Sigmoid colon (tissue), 7 donors: ENCODE measurements at places on chromosomes 2 and 18.

- DNase-seq: no peak
Observed at GRCh38 chr2:168751104-168751740, 51.2 kb upstream of the NOSTRIN start.

DNA sequence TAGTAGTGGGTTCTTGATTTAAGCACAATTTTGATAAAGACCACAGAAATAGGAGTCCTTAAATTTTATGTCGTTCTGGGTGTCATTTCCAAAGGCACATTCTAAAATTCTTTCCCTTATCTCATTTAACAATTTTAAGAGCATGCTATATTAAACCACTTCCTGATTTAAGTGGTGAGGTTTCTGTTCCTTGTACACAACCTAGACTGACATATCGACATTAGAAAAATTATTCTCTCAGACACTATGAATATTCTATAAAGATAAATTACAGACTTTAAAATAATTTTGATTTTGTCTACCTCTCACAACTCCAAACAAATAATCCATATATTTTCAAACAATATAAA, 923.8 kb downstream of the LRP1B start:
- no peak for DNase-seq

DNA sequence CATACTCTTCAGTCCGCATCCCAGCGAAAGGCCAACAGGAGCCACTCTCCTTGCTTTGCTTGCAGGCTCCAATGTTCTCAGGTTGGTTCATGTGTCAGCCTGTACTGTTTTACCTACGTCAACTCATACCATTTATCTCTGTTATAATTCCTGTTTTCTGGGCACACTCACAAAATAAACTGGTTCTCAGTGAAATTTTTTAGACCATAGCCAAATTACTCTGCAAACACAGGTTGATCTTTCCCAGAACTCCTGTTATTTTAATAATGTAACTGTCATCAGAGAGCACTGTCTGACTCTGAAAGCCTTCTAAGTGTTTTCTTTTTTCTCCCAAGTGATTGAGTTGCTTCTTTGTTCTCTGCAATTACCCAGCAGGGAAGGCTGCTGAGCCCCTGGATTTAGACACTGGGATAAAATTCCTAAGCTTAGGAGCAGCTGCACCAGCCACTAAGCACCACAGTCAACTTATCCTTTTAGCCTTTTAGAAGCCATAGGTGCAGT, 111.6 kb upstream of the PIEZO2 start:
- no peak for DNase-seq

GRCh38 chr2:108912629-108912902, 76.5 kb downstream of the EDAR start:
- DNase-seq: peak; percentile 32

DNA sequence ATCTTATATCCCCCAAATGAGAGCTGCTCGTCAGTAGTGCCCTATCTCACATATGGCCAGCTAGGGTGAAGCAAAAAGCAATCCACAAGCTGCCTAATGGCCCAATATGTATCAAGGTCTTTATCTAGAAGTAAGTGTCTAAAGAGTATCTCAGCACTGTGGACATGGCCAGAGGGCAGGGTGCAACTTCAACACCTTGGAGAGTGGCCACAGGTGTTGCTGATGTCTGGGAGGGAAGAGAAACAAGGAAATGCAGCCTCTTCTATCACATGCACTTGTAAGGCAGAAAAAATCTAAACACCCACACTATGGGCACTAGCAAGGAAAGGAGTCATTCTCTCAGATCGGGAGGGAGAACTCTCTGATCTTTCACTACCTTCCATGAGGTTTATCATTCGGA, 23.7 kb upstream of the MRPL19 start:
- no peak for DNase-seq

DNA sequence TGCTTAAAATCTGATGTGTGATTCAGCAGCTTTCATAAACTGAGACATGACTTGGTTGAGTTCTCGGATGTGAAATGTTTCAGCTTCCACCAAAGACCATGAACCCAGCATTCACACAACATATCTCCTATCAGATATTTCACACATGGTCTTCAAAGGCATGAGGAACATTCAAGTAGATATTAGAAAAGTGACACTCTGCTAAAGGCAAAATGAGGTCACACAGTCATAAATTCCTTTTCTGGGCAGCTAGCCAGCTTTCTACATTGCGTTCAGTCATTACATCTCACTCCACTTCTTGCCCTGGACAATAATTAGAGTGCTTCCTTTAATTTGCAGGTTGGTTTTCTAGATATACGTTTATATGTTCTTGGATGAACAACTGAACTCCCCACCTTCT, 96.7 kb downstream of the GAREM1 start:
- no peak for DNase-seq

DNA sequence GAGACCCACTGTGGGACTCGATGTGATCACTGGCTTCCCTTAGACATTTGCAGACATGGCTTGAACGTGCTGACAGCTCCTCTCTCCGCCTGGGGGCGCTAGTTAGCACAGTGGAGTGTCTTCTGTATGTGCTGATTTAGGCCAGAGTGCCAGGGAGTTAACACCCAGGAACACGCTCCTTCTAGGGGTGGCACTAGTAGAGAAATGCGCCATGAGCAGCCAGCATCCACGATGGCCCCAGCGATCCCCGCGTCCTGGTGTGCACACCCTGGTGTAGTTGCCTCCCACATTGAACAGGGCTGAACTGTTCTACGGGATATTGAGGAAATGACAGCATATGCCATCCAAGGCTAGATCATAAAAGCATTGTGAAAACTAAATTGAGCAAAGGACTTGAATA, 11.4 kb upstream of the NMUR1 start:
- no peak for DNase-seq

DNA sequence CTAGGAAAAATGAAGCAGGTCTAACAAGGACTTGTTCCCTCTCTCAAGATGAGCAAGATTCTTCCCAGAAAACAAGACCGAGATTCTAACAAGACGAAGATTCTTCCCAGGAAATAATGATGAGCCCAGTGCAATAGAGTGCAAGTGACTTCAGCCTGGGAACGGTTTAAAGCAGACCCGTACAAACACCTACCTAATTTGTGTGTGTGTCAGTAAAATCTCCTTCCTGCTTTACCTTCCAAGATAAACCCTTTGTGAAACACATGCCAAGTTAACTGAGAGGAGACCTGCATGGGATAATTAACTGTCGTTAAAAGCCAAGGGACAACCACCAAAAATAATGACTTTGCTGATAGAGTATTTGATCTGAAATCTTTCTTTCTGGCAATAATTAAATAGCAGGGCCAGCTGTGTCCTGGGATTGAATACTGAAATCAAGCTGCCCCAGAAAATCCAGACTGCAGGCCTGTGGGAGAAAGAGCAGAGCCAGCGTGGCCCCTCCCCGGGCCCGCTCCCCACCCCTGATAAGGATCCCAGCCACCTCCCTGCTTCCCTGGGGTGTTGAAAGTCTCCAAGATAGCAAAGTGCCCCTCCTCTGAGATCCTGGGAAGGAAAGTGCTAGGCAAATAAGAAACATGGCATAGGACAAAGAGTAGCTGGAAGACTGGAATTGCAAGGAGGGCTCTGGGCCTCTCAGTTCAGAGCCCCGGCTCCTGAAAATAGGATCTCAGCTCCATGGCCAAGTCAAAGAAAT, 145.5 kb downstream of the CYP26B1 start:
- no peak for DNase-seq
